ENCODE measurements at places on chromosomes 2 and 18. TPM values are rescaled to one million over a fixed set of nuclear protein-coding genes. Genes with fewer than 3 reads are reported as not detected.

The TBC1D8 gene
- total RNA-seq, result 69.5 TPM

The FOXI3 gene
- not detected for total RNA-seq

The LHCGR gene
- 1.7 TPM for total RNA-seq

The CYP1B1 gene
- 13.9 TPM for total RNA-seq

The CDH20 gene
- not detected for total RNA-seq
